ENCODE measurements at places on chromosomes 7 and 10.

GRCh38 chr7:151849008-151849878 lies 27.7 kb downstream of the PRKAG2 start:
- DNase-seq, result no peak

DNA sequence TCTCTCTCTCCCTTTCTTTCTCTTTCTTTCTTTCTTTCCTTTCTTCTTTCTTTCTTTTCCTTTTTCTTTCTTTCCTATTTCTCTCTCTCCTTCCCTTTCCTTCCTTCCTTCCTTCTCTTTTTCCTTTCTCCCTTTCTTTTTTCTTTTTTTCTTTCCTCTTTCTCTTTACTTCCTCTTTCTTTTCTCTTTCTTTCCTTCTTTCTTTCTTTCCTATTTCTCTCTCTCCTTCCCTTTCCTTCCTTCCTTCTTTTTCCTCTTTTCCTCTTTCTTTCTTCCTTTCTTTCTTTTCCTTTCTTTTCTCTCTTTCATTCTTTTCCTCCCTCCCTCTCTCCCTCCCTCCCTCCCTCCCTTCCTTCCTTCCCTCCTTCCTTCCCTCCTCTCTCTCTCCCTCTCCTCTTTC lies 81.5 kb downstream of the RHOBTB1 start:
- no peak for DNase-seq

- DNase-seq, result no peak
These were observed 36.7 kb upstream of the NFKB2 start for GRCh38 chr10:102358712-102359382.

- DNase-seq, result no peak
These were observed 20.2 kb downstream of the C10orf67 start for GRCh38 chr10:23324351-23324750.

DNA sequence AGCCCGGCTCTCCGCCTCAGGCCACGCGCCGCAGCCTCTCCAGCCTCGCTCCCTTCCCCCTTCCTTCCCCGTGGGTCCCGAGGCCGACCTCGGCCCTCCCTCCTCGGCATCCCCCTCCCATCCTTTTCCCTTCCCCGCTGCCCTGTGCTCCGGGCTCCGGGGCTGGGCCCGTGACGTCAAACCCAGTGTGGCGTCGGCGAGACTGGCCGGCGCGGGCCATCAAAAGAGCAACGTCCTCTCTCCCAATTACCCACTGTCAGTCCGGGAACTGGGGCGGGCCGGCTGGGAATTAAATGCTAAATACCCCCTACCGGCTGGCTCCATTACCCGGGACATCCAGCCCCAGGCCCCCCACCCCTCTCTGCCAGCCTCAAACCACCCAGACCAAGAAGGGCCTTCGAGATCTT lies 2.6 kb upstream of the GATA3 start:
- no peak for DNase-seq

DNA sequence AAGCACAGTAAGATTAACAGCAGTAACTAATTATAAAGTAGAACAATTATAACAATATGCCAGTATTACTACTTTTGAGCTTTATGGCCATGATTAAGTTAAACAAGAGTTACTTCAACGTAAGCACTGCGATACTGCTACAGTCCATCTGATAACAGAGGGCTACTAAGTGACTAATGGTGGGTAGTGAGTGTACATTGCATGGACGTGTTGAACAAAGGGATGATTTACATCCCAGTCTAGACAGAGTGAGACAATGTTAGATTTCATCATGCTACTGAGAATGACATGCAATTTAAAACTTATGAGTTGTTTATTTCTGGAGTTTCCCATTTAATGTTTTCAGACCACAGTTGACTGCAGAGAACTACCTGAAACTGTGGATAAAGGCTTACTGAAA lies 45.6 kb downstream of the TPST1 start:
- no peak for DNase-seq

DNA sequence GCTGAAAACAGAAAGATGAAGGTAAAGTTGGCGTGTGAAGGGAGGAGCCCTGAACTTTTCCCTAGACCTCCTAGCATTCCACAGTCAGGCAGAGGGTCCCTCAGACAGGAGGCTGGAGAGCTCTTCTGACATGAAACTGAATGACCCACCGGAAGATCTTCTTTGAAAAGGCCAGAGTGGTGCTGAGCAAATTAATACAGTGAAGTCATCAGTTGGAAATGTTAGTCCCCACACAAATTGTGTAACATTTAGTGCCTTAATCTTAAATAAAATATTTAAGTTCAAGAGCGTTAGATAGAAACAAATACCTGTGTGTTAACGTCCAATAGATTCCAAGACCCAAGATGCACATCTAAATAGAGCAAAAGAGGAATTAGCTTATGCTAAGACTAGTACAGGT lies 49.0 kb upstream of the WNT16 start:
- no peak for DNase-seq

- DNase-seq, result no peak
These were observed 69.8 kb upstream of the WAC start for GRCh38 chr10:28463141-28463540.

DNA sequence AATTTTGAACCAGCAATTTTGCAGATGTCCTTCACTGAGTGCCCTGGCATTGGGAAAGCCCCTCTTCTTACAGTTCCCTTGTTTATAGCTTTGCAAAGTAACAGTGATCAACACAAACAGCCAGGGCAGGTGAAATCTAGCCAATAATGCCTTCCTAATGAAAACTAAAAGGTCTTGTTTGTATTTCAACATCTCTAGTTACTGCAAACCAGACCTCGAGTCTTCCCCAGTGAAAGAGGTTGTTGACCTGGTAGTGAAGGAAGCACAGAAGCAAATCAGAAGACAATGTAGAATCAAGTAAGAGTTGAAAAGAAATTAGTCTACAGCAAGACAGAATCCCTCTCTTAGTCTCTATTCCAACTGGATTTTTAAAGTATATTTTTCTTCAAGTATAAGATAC lies 231.2 kb downstream of the SNX13 start:
- no peak for DNase-seq

DNA sequence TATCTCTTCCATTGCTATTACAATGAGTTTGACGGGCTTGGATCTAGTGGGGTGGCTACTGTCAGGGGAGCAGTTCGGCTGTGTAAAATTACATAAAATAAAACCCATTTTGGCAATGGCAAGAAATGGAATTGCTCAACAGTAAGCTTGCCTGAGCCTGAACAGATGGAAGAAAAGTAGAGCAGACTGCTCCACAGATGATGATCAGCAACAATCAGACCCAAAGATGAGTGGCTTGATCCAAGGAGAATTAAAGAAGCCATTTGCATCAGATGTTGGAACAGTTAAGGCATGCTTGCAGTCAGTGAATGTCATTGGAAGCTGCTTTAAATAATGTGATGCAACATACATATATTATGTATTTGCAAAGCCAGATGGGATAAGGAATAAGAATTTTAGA lies 256.6 kb upstream of the SMIM30 start:
- DNase-seq, result no peak
